ENCODE measurements at places on chromosomes 1 and 21.
A peak's percentile ranks its signal among the peaks of the same experiment; 100 is the strongest.

- no peak for DNase-seq
Observed at GRCh38 chr1:66402194-66402593, 131.8 kb upstream of the SGIP1 start.

DNA sequence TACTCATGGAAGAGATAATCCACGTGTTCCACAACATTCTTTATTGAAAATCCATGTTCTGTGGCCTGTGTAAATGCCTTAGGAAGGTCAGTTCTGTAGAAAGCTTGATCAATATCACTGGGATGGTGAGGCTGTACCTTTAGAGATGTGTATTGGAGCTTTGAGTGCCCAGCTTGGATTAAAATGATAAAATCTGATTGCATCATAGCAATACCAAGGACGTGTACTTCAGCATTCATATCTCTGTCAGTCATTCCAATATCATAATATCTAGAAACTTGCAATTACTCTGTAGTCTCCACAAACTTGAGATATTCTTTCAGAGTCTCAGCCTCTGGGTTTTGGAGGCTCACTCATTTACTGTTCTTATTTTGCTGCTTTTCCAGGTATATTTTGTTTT lies 31.6 kb downstream of the IFI44 start:
- DNase-seq: no peak

DNA sequence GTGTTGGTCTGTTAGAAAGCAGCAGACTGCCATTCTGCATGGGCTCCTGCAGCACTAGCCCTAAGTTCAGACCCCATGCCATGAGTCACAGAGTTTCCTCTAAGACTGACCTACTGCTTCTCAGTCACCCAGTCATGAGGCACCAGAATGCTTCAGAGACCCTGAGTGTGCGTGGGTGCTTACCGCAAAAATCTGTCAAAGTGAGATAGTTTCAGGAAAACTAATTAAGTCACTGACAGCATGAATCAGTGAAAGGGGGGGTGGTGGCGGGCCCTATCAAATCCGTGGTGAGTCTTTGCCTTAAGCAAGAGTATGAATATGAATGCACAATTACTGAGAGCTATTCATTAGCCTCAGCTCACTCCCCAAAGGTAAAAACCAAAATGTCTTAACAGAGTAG lies 98.1 kb downstream of the KCTD3 start:
- DNase-seq: peak; percentile 77

DNA sequence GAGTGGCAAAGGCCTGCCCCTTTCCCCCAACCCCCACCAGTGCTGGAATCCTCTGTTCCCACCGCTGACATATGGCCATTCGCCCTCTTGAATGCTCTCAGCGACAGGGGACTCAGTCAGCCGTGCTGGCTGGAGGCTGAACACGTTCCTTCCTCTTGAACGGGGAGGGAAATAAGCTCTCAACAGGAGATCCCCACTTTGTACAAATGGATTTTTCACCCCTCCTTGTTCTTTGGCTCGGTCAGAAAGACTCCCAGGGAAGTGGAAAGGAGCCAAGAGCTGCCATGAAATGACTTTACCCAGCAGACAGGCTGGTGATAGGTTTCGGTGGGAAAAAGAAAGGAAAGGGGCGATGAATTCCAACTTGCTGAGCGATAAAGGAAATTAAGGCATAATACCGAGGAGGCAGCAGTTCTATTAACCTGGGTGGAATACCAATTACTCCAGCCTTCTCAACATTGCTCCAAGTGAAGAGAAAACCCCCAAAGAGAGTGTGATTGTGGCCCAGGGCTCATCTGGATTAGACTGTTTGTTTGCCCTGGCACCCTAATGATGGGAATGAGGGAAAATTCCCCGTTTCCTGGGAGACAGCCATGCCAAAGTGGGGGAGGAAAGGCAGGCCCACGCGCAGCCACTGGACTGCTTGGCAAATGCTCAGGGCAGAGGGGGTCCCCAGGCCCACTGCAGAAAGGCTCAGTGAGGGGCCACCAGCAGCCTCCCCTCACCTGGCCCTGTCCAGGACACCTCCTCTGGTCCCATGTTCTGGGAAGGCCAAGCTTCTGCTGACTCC lies 23.9 kb downstream of the LRP8 start:
- no peak for DNase-seq

GRCh38 chr1:162951553-162952315 lies 90.8 kb upstream of the CCDC190 start:
- DNase-seq: peak; percentile 42

GRCh38 chr1:2970311-2971071 lies 50.8 kb upstream of the ACTRT2 start:
- DNase-seq: no peak

GRCh38 chr1:1916851-1917251 lies 1.8 kb downstream of the CALML6 start:
- no peak for DNase-seq

DNA sequence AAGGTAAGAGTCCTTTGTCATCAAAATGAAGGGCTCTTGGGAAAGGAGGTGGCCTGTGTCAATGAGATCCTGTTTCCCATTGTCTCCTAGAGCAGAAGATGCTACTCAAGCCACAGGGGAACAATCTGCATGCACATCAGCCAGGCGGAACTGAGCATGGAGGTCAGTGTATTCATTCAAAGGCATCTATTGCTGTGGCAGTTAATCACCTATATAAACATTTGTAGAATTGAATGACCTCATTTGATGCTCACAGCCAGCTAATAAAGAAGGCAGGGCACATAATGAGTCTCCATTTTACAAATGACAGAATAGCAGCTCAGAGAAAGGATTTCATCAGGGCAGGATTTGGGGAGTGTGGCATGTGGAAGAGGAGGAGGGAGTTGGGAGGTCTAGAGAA lies 5.7 kb upstream of the FYB2 start:
- no peak for DNase-seq

DNA sequence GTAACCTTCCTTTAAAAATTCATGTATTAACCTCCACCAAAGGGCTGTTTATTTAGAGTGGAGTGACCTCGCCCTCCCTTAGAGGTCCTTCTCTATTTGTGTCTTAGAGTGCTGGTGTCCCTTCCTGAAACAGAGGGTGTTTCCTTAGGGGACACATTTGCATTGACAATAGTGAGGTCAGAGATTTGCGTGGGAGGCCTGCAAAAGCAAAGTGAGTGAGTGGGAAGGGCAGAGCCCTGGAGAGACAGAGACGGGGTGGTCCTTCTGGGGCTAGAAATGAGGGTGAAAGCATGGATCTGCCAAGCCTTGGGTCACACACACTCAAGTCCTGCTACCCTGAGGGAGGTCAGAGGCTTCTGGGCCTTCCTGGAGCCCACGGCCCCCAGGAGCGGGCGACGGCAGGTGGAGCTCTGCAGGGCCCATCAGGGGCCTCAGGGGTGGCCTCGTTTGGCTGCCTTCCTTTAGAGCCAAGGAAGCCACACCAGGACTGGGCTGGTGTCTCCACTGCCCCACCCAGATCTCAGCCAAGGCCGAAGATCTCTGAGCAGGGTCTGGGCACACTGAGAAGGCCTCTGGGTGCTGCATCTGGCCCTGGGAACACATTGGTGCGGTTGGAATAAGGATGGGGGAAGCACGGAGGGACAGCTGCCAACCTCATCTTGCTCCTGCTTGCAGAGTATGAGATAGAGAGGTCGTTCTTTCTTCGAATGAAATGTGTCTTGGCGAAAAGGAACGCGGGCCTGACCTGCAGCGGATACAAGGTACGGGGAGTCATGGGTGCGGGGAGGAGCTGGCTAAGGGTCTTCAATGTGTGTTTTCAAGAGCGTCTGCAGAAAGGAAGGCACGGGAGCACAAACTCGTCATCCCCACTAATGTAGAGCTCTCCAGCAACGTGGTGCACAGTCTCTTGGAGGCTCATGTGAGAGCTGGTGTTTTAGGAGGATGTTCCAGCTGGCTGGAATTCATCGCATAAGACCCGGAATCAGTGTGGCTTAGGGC lies 23.8 kb downstream of the SIM2 start:
- no peak for DNase-seq

DNA sequence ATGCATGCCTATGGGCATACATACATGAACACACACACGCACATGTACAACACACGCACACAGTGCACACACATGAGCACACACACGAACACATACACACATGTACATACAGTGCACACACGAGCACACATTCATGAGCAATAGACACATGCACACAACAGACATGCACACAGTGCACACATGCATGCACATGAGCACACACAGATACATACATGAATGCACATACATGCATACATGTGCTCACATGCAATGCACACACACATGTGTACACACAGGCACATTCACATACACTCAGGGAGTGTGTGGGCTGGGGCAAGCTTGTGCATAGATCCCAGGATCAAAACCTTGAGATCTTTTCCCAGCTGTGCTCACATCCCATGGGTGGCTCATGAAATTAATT lies 18.9 kb downstream of the CRYAA start:
- no peak for DNase-seq

- DNase-seq: no peak
Observed at GRCh38 chr1:33949570-33949969, 85.7 kb downstream of the HMGB4 start.

GRCh38 chr1:35191429-35192055 lies 1.4 kb downstream of the SFPQ start:
- no peak for DNase-seq

DNA sequence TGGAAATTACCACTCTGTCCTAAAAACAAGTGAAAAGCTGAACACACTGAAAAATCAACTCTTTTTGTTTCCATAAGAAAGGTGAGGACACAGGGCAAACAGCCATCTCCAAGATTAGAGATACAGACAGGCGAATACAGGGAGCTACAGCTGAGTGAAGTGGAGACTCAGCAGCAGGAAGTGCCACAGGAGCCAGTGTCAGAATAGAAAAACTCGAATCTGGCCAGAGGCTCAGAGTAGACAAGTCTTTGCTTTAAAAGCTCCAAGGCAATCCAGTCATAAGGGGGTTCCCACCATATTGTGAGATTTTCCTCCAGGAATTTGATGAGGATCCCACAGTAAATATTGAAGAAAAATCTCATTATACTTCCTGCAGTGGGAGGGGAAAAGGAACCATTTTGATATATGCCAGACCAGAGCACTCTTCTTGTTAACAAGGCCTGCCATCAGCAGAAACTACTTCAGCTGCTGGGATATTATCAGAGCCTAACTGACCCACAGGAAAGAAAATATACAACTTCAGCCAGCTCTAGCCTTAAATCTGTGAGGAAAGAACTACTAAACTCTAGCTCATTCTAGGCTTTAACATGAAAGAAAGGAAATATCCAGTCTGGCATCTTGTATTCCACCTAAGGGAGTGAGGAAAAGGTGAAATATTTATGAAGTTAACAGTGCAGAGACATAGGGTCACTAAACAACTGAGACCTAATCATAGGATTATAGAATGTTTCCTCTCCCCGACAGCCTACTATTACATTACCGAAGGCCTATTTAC lies 256.2 kb upstream of the OLFM3 start:
- DNase-seq: no peak

GRCh38 chr1:4599951-4600481 lies 54.4 kb upstream of the AJAP1 start:
- DNase-seq: no peak

DNA sequence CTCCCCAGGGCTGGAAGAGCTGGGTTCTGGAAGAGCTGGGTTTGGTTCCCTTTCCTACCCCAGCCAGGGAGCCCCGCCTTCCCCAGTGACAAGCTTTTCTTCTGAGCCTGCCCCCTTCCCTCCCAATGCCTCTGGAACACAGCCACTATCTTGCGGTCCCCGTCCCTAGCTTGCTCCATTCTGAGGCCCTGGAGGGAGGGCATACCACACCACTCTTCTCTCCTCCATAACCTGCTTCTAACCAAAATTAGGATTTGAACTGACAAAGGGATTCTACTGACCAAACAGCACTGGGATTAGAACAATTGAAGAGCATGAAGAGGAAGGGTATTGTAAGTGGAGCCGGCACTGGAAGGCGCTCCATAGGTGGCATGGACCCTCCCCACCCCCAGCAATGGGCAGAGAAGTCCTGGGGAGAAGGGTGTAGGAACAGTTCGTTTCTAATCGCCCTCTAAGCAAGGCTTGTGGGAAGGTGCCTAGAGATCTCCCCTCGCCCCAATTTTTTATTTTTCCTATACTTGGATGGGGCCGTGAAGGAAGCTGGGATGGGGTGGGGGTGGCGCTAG lies 690 bp downstream of the C1orf216 start:
- DNase-seq: peak; percentile 50

DNA sequence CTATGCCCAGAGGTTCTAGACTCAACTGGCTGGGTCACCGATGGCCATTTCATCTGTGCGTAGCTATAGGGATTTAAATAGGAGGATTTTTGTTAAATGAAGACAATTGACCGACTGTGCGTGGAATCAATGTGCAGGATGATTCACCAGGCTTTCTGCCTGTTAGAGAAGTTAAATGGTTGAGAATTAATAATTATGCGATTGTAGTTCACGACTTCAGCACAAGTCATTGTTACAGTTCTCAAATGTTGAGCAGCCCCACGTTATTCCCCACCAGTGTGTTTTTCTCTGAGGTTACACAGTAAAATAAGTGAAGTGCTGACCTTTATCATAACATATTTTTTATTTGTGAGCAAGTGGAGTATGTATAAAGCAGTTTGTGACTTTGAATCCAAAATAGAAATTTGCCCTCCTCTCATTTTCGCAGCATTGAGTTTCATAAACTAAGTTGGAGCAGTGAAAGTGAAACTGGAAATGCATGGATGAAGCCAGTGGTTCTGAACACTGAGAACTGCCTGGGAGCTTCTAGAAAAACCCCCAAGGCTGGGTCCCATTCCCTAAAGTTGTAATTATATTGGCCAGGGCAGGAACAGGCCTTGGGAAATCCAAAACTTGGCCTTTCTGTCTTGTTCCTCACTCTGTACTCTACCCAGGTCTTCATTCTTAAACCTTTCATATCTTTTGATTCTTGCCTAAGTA lies 102.6 kb downstream of the GALNT2 start:
- no peak for DNase-seq

GRCh38 chr1:44077421-44077820 lies 41.2 kb upstream of the KLF17 start:
- DNase-seq: peak; percentile 67

DNA sequence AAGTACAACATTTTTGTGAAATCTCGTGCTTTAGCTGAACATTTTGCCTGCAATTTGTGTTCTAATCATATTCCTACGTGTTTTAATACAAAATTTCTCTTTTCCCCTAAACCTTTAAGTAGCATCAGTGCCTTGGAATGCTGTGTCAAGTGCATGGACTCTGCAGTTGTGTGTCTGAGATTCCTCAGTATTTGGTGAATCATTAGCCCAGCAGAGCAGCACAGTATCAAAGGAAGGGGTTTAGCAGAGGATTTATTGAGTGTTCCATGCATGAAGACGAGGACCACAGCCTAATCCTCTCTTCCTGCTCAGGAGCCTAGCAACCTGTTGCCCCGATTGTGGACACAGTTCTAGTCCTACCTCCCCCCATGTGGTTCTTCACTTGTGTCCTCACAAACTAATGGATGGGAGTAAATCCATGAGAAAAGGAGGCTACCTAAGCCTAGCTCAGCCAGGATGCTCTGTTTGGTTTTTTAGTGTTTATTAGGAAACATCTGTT lies 29.3 kb upstream of the PCP4 start:
- no peak for DNase-seq

- peak; percentile 52 for DNase-seq
Observed at GRCh38 chr1:46747683-46748288, 28.9 kb upstream of the EFCAB14 start.
